ENCODE measurements at places on chromosomes 12 and 14. TPM values are rescaled to one million over a fixed set of nuclear protein-coding genes. Genes with fewer than 3 reads are reported as not detected.

Gene GPR68
- total RNA-seq: 3.2 TPM

Gene RNASE3
- not detected for total RNA-seq

Gene LYZ
- 186 TPM for total RNA-seq

Gene PTPRB
- 93.6 TPM for total RNA-seq

Gene SIX6
- not detected for total RNA-seq

Gene RNASE7
- total RNA-seq: not detected

DNA sequence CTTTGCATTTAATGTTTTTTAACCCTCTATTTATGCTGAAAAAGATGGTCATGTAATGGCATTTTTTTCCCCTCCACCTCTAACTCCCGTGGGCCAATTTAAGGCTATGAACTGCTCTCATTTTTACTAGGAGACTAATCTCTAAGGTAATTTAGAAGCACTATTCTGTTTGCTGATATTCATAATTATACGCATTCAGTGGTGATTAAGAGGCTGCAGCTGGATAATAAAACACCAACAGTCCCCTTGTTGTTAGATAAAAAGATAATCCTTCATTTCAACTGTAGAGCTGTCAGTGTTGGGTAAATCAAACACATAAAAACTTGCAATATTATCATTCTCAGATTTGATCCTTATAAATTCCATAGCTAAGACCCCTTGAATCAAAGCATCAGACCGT, 8.9 kb downstream of the MYO1H start:
- H3K4me1 ChIP-seq: no peaks in the 10 kb centered on the region
- DNase-seq: no peak
- H3K27ac ChIP-seq: no peak overlapping the region
- H3K27me3 ChIP-seq: peaks cover 3% of the 10 kb centered on the region

GRCh38 chr12:127174881-127175280, 1092.1 kb upstream of the TMEM132C start:
- no peaks in the 10 kb centered on the region for H3K27me3 ChIP-seq
- no peak overlapping the region for H3K4me3 ChIP-seq
- DNase-seq: no peak
- no peaks in the 10 kb centered on the region for H3K36me3 ChIP-seq
- no peak overlapping the region for H3K27ac ChIP-seq

DNA sequence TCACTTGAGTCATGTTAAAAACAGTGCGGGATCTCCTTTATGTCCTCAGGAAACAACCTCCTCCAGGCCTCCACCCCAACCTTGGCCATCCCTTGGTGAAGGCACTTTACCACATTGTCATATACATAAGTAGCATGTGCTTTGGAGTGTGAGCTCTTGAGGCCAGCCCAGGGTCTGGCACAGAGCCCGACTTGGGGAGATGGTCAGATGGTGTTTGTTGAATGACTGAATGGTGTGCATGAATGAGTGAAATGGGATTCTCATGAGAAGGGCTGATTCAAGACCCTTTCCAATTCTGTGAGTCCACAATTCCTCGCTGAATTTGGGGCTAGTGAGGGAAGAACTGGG, 52.9 kb upstream of the DLK1 start:
- peaks cover 53% of the 10 kb centered on the region for H3K4me1 ChIP-seq
- H3K27me3 ChIP-seq: peaks cover 40% of the 10 kb centered on the region
- no peak overlapping the region for H3K27ac ChIP-seq
- H3K4me3 ChIP-seq: no peak overlapping the region
- H3K36me3 ChIP-seq: no peaks in the 10 kb centered on the region
- no peak for DNase-seq

DNA sequence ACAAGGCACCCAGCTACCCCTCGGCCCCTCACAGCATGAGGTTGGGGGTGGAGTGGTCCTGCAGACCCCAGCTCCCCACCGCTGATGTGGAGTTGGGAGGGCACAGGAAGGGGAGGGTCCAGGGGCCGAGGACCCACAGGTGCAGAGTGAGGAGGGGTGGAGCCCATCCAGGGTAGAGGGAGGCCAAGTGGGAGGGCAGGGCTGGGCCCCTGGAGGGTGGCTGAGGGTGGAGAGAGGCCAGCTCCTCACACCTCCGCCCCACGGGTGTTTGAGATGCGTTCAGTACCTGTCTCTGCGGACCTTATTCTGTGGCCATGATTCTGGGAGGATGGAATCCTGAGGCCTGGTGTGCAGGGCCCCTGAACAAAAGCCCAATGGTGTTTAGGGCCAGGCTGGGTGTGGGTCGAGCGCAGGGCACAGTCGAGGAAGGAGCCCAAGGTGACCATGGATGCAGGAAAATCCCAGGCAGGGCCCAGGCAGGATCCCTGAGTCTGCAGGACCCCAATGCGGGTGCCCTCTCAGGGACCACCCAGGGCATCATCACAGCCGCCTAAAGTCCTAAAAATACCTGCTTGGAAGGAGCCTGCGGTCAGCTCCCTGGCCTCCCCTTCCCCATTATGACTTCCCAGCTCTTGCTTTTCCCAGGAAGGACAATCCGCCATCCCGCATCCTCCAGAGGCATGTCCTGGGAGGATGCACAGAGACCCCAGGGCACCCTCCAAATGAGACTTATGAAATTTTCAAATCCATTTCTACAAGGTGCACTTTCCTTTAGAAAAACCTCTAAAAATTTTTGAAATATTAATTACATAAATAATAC, 377.1 kb upstream of the SFSWAP start:
- H3K4me3 ChIP-seq: no peak overlapping the region
- no peaks in the 10 kb centered on the region for H3K4me1 ChIP-seq
- H3K27me3 ChIP-seq: no peaks in the 10 kb centered on the region

DNA sequence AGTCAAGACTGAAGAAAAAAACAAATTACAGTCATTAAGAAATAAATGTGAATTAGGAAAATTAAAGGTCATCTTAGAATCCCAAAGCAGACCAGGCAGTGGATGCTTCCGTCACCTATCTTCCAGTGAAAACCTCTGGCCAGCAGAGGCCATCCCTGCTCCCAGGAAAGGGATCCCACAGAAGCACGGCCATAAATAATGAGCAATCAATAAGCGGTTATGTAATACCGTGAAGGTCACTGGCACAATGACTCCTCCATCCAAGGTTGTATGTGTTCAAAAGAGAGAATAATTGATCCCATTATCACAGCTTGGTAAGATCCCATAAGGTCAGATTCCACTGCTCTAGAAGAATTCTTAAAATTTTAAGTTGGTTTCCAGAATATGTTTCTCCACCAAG, 85.7 kb downstream of the PPP2R5E start:
- H3K4me1 ChIP-seq: no peaks in the 10 kb centered on the region
- no peak overlapping the region for H3K27ac ChIP-seq
- no peaks in the 10 kb centered on the region for H3K27me3 ChIP-seq
- H3K36me3 ChIP-seq: peaks cover 3% of the 10 kb centered on the region
- H3K4me3 ChIP-seq: no peak overlapping the region

GRCh38 chr12:43692064-43692463, 66.5 kb downstream of the PUS7L start:
- H3K27ac ChIP-seq: no peak overlapping the region
- DNase-seq: no peak
- H3K27me3 ChIP-seq: no peaks in the 10 kb centered on the region
- H3K36me3 ChIP-seq: no peaks in the 10 kb centered on the region
- no peak overlapping the region for H3K4me3 ChIP-seq

DNA sequence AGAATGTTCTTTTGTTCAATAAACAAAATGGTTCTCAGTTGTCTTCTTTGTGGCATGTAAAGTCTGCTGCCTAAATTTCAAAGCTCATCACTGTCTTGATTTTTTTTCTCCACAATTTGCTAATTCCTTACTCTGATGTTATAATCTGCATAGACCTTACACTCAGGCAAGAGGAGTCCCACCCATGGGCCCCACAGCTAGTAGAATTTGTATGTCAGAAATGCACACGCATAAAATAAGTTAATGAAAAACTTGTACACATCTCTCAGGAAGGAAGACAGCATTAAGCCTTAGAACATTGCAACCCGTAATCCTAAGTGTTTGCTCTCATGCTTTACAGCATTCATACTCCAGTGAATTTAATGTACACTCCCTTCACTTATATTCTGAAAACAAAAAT, 280.8 kb downstream of the ATXN7L3B start:
- no peak overlapping the region for H3K27ac ChIP-seq
- H3K4me3 ChIP-seq: no peak overlapping the region
- DNase-seq: no peak
- H3K36me3 ChIP-seq: no peaks in the 10 kb centered on the region
- no peaks in the 10 kb centered on the region for H3K27me3 ChIP-seq
- H3K4me1 ChIP-seq: no peaks in the 10 kb centered on the region

DNA sequence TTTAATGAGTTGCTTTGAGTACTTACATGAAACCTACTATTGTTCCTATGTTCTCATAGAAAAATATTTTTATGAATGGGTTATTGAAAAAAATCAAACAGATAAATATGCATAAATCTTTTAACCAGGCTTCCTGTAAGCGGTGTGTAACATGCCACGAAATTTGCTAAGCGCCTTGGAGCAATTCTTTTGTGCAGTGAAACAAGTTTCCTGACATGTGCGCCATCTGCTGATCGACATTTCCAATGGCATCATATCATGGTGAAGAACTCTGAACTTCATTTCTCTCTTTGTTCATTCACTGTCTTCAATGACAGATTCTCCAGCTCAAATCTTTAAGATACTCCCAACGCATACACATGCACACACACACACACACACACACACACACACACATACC, 145.6 kb upstream of the NAV3 start:
- no peak overlapping the region for H3K27ac ChIP-seq
- no peaks in the 10 kb centered on the region for H3K36me3 ChIP-seq
- H3K4me1 ChIP-seq: peaks cover 35% of the 10 kb centered on the region
- no peak overlapping the region for H3K4me3 ChIP-seq
- no peaks in the 10 kb centered on the region for H3K27me3 ChIP-seq
- peak; percentile 70 for DNase-seq

- no peak for DNase-seq
- no peak overlapping the region for H3K4me3 ChIP-seq
- no peaks in the 10 kb centered on the region for H3K27me3 ChIP-seq
- H3K4me1 ChIP-seq: no peaks in the 10 kb centered on the region
- H3K27ac ChIP-seq: no peak overlapping the region
These were observed 7.8 kb downstream of the PRPF39 start for GRCh38 chr14:45091710-45092109.

DNA sequence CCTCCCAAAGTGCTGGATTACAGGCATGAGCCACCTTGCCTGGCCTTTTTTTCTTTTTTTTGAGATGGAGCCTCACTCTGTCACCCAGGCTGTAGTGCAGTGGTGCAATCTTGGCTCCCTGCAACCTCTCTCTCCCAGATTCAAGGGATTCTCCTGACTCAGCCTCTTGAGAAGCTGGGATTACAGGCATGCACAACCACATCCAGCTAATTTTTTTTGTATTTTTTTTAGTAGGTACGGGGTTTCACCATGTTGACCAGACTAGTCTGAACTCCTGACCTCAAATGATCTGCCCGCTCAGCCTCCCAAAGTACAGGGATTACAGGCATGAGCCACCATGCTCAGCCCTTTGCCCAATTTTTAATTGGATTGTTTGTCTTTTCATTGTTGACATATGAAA, 58.0 kb downstream of the SINHCAF start:
- no peak overlapping the region for H3K4me3 ChIP-seq
- H3K27ac ChIP-seq: no peak overlapping the region
- no peaks in the 10 kb centered on the region for H3K36me3 ChIP-seq
- H3K27me3 ChIP-seq: no peaks in the 10 kb centered on the region
- no peaks in the 10 kb centered on the region for H3K4me1 ChIP-seq

GRCh38 chr12:46725332-46725731, 100.5 kb downstream of the SLC38A4 start:
- H3K4me3 ChIP-seq: no peak overlapping the region
- no peak overlapping the region for H3K27ac ChIP-seq
- H3K27me3 ChIP-seq: no peaks in the 10 kb centered on the region
- H3K4me1 ChIP-seq: peaks cover 13% of the 10 kb centered on the region

- H3K4me3 ChIP-seq: no peak overlapping the region
- no peak for DNase-seq
- no peaks in the 10 kb centered on the region for H3K27me3 ChIP-seq
- no peaks in the 10 kb centered on the region for H3K4me1 ChIP-seq
- no peaks in the 10 kb centered on the region for H3K36me3 ChIP-seq
These were observed 22.7 kb upstream of the GTF2A1 start for GRCh38 chr14:81243499-81243898.

GRCh38 chr14:89252887-89253532, 164.0 kb downstream of the FOXN3 start:
- peaks cover 2% of the 10 kb centered on the region for H3K36me3 ChIP-seq
- H3K27me3 ChIP-seq: no peaks in the 10 kb centered on the region
- peaks cover 10% of the 10 kb centered on the region for H3K4me1 ChIP-seq
- no peak overlapping the region for H3K4me3 ChIP-seq
- DNase-seq: no peak

DNA sequence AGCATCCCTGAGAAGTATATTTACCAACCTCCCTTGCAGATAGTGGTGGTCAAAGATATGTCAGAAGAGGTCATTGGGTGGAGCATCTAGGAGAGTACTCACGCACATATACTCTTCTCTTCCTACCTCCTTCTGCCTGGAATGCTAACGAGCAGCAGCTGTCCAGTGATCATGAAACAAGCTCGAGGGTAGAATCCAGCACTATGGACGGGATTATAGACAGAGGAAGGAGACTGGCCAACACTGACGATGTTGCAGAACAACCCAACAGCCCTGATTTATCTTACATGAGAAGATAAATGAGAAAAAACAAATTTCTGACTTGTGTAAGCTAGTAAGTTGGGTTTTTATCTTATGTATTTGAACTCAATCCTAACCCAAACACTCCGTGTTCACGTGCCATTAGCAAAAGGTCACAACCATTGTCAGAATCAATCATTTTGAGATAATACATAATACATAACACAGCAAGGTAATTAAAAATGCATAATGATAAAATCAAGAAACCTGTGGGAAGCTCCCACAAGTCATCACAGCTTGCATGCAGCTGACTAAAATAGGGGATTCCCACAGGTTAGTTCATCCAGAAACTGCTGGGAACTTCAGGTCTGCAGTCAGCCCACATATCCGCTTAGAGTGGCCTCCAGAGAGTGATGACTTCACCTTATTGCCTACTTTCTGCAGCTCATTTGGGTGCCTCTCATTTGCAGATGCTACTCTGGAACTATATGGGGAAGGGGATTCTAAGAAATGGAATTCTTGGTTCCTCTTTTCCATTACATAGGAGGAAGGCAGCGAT, 36.3 kb upstream of the STK38L start:
- no peaks in the 10 kb centered on the region for H3K27me3 ChIP-seq
- H3K36me3 ChIP-seq: no peaks in the 10 kb centered on the region
- no peaks in the 10 kb centered on the region for H3K4me1 ChIP-seq
- no peak for DNase-seq
- no peak overlapping the region for H3K27ac ChIP-seq
- H3K4me3 ChIP-seq: no peak overlapping the region

DNA sequence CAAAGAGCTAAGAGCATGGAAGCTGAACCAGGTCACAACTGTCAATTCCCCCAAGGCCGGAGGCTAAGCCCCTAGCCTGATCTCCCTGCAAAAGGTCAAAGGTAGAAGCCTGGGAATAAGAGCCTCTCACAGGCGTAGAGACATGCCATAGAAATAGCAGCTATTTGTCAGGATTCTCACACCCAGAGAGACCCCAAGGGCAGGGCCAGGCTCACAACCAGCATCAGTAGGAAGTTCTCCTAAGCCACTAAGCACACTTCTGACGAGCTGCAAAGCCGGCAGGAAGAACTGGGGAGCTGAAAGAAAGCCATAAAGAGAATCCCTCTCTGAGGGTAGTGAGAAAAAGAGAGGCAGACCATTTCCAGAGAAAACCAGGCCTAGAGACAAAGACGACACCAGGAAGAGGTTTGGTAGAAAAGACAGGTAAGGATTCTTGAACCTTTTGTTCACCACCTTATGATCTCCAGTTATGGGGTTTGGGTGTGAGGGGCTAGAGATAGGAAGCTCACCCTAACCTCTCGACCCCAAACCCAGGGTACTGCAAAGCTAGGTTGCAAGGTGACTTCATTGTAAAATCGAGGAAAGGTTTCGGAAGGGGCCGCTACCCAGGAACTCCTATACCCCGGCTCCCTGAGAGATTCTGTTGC, 1.0 kb downstream of the SMARCC2 start:
- peaks cover 10% of the 10 kb centered on the region for H3K36me3 ChIP-seq
- H3K4me1 ChIP-seq: peaks cover 6% of the 10 kb centered on the region
- DNase-seq: peak; percentile 29

All from lung (tissue), 17 donors.